M059J (cell line): ENCODE measurements at places on chromosomes 4 and X. TPM values are rescaled to one million over a fixed set of nuclear protein-coding genes. Genes with fewer than 3 reads are reported as not detected.

Gene MAOB
- total RNA-seq, result 0.30 and 0.34 TPM in 2 replicates

Gene GABRG1
- not detected in 2 replicates for total RNA-seq

Gene SLC16A2
- 56.5 and 78.7 TPM in 2 replicates for total RNA-seq

Gene RTL9
- total RNA-seq, result 0.02 and 0.12 TPM in 2 replicates

Gene PDGFRA
- total RNA-seq, result 0.62 and 0.81 TPM in 2 replicates

Gene DDX53
- total RNA-seq, result 0.81 and 1.6 TPM in 2 replicates

Gene IL1RAPL2
- total RNA-seq, result not detected in 2 replicates

Gene TCEAL5
- not detected in 2 replicates for total RNA-seq

Gene OCIAD2
- 74.6 and 98.3 TPM in 2 replicates for total RNA-seq

Gene FGFBP2
- total RNA-seq, result not detected in 2 replicates

Gene ZNF81
- total RNA-seq, result 3.7 and 5.6 TPM in 2 replicates

Gene SLC34A2
- not detected in 2 replicates for total RNA-seq

Gene LAP3
- total RNA-seq, result 279 and 291 TPM in 2 replicates

Gene RNF175
- total RNA-seq, result 1.2 TPM in 1 of 2 replicates, not detected in the other

Gene NKX6-1
- 0.64 and 0.74 TPM in 2 replicates for total RNA-seq
